Activated CD4-positive, alpha-beta T cell treated with anti-CD3 and anti-CD28 coated beads, Interleukin-2, amount 50 U/mL, for 16 hours (primary cell): ENCODE measurements at places on chromosomes 11 and 22.

DNA sequence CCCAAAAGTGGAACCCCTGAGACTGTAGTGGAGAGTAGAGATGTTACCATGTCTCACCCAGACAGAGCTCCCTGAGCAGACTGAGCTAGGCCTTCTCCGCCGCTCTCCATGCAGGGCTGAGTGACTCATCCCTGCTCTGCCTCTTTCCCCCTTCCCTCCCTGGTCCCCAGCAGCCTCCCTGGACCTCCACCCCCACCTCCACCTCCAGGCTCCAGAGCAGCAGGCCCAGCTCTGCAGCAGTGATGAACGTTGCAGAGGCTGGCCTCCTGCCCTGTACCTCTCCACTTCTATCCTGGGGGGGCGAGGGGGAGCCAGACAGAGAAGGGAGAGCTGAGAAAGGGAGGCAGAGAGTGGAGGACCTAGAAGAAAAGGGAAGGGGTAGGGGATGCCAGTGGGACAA, 19.3 kb upstream of the ARAP1 start:
- no peak for DNase-seq

DNA sequence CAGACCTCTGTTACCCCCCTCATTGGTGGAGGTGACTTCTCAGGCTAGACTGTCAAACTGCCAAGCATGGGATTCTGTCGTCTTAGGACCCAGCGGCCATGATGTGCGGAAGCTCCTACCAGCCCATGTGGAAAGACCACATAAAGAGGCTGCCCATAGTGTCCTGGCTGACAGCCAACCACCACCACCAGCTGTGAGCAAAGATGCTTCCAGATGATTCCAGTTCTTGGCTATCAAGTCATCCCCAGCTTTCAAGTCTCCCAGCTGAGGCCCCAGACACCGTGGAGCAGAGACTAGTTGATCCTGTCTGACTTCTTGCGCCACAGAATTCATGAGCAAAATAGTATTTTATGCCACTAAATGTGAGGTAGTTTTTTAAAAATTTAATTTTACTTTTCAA, 32.9 kb downstream of the SCUBE1 start:
- no peak for DNase-seq

DNA sequence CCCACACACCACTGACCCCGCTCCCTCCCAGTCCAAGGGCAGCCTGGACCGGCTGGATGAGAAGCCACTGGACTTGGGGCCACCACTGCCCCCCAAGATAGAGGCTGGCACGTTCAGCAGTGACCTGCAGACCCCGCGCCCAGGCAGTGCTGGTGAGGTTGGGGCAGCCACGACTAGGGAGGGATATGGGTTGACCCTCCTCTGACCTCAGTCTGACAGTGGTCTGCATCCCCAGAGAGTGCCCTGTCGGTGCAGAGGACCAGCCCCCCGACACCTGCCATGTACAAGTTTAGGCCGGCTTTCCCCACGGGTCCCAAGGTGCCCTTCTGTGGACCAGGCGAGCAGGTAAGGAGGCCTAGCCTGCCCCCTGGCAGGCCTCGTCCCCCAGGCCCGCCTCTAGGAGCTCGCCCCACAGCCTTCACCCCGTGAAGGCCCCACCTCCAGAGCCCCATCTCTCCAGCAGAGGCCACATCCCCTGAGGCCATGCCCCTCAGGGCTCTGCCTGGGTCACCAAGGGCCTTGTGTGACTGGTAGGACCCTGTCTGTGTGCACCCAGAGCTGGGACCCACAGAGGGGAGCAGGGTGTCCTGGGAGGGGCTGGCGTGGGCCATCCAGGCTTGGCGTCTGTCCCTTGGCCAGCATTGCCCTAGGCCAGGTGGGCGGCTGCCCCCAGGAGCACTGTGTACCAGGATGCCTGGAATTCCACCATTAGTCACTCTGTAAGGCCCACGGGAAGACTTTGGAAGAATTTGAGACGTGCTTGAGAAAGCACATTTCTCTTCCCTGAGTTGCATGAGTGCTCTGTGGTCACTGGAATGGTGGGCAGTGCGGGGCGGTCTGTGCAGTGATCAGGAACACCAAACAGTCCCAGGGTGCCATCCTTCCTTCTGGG, 9.4 kb downstream of the CCDC188 start:
- DNase-seq: no peak

DNA sequence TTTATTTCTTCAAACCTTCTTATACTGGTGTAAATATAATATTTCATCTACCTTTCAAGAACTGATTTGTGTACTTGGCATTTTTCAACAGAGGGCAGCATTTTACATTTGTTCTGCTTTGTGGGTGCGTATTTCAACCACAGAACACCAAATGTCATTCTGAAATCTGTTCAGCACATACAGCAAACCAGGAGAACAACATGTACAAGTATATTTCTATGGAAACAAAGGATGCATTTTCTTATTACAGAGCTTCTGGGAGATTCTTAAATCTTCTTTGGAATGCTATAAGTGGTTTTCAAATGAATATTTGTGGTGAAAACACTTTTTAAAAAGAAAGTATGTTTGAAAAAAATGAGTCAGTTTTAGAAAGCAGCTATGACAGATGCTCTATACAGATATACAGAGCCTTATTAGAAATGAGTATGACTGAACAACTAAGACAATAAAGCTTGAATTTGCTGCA, 946.0 kb downstream of the FAM181B start:
- DNase-seq: peak; percentile 70

- no peak for DNase-seq
These were observed 50.2 kb downstream of the DHCR7 start for GRCh38 chr11:71397961-71398360.

GRCh38 chr11:123110397-123110796, 48.5 kb upstream of the HSPA8 start:
- no peak for DNase-seq

DNA sequence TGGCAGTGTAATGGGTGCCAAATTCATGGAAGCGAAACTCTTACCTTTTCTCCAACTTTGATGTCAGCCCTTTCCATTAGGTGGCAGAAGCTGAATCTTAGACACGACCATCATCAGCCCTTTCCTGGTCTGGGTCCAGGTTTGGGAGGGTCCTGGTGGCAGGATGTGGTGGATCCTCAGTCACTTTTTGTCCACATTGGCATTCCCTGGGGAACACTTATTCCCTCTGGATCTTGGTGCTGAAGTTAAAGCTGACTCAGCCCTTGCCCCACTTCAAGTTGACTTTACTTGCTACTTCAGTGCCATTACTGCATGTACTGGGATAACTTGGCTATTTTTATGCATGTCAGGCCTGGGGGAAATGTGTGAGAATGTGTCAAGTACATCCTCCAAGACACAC, 16.6 kb upstream of the NTM start:
- no peak for DNase-seq

GRCh38 chr11:70736937-70737640, 338.8 kb downstream of the CTTN start:
- DNase-seq: no peak

DNA sequence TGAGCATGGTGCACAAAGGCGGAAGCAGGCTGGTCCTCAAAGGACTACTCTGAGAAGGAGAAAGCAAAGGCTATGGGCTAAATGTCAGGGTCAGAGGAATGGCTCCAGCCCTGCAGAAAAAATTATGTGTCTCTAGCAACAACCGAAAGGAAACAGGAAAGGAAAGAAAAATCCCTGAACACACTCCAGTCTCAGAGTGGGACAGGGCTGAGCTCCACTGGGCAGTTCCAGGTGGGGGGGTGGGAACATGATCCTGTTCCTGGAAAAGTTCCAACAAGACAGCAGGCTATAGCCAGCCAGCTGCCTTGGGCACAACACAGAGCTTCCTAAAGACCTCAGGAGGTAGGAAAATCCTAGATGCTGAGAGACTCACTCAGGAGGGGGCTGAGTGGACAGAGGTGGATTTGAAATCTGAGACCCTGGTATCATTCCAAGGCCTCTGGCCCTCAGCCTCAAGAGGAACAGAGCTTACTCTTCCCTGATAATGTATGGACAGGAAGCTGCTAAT, 1088.2 kb downstream of the TBC1D22A start:
- DNase-seq: no peak

- no peak for DNase-seq
These were observed 297.9 kb upstream of the C11orf87 start for GRCh38 chr11:109123816-109124787.

GRCh38 chr11:5281596-5281995, 11.9 kb upstream of the HBE1 start:
- no peak for DNase-seq

DNA sequence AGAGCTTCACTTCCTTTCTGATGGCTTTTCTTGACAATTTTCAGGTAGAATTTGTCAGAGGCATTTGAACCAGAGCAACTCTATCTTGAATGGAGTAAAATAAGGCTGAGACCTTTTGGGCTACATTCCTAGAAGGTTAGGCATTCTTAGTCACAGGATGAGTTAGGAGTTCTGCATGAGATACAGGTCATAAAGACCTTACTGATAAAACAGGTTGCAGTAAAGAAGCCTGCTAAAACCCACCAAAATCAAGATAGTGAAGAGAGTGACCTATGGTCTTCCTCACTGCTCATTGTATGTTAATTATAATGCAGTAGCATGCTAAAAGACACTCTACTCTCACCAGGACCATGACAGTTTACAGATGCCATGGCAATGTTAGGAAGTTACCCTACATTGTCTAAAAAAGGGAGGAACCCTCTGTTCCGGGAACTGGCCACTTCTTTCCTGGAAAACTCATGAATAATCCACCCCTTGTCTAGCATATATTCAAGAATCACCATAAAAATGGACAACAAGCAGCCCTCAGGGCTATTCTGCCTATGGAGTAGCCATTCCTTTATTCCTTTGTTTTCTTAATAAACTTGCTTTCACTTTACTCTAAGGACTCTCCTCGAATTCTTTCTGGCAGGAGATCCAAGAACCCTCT, 1519.7 kb upstream of the TENM4 start:
- no peak for DNase-seq

GRCh38 chr22:36746375-36746970, 29.4 kb downstream of the IFT27 start:
- no peak for DNase-seq

GRCh38 chr11:34260072-34260575, 97.7 kb downstream of the ABTB2 start:
- DNase-seq: no peak

- no peak for DNase-seq
These were observed 23.9 kb upstream of the TSPAN18 start for GRCh38 chr11:44702889-44703288.

GRCh38 chr11:22666688-22667439, 453 bp downstream of the GAS2 start:
- peak; percentile 3 for DNase-seq

GRCh38 chr11:83475760-83476159, 189.6 kb upstream of the CCDC90B start:
- DNase-seq: no peak

- no peak for DNase-seq
These were observed 86.5 kb upstream of the SLC25A18 start for GRCh38 chr22:17476838-17477237.

DNA sequence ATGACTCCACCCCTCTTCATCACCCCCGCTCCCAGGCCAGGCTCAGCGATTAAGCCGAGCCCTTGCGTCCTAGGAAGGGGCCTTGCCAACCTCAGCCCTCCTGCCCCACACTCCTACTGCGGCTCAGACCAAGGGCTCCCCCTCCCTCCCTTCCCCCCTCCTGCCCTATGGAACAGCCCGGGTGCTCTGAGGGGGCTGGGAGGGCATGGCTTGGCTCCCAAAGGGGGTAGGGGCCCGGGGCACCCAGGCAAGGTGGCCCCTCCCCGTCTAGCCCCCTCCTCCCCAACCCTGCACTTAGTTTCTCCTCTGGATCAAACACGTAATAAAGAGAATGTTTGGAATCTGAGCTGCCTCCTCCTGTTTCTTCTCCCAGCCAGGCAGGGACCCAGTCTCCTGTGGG, 6.3 kb downstream of the RCOR2 start:
- no peak for DNase-seq

DNA sequence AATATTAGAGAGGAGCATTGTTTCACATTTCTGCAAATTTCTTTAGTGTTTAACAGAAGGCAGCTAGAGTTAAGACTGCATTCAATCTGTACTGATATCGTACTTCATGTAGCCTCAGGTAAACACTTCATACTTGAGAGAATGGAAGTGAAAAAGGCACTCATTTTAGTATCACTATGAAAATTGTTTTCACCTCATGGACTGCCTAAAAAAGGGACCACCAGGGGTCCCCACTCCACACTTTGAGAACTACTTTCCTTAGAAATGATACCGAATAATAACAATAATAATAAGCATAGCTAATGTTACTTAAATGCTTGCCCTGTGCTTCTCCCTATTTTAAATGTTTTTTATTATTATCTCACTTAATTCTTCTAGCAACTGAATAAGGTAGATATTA, 95.1 kb downstream of the BLID start:
- DNase-seq: no peak

GRCh38 chr11:69541001-69541285, 59.5 kb downstream of the LINC01488 start:
- DNase-seq: no peak

DNA sequence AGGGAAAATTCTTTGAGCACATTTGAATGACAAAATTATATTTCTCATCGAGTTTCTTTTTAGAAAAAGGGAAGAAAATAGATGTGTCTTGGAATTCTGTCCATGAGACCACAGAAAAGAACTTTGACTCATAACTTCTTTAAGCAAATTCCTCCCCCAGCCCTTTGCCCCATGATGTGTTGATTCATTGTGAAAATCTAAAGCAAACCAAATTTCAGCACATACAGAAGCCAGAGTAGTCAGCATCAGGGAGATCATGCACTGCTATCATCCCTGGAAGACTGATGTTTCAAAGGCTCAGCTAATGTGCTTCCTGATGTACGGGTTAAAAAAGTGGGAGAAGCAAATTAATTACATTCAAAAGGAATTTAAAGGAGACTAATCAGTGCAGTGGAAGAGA, 159.7 kb downstream of the FAT3 start:
- no peak for DNase-seq

DNA sequence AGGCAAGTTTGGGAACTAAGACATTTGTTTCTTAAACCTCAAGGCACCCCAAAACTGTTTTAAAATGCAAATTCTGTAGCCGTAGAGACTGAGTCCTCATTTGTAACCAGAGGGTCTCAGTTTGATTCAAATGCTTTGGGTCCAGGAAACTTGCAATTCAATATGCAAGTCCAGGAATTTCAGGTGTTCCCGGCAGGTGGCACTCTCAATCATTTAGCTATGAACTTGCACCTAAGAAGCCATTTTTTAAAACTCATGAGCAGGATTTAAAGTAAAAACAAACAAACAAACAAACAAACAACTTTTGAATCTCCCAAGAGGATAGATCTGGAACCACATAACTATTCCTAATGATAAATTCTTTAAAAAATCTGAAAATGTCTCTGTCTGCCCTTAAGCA, 8.7 kb upstream of the ABTB2 start:
- DNase-seq: no peak

GRCh38 chr11:115168229-115168671, 336.0 kb downstream of the CADM1 start:
- DNase-seq: no peak

- DNase-seq: no peak
These were observed 43.6 kb downstream of the ARHGAP8 start for GRCh38 chr22:44795701-44796630.

GRCh38 chr22:20484948-20485683, 10.5 kb downstream of the KLHL22 start:
- no peak for DNase-seq

DNA sequence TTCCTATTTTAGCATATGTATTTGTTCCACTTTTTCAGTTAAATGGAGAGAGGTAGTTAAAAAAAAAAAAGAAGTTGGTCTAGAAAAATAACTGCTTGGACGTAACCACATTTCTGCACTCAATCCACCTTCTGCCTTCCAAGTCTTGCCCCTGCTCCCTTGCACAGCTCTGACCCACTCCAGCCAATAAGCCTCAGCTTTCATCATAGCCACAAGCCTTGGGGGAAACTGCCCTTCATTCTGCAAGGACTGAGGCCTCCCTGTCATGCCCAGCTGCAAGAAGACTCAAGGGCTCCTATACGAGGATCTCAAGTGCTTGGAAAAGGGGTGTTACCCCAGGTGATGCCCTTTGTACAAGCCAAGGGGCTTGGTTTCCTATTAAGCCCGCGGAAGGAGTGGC, 36.0 kb upstream of the OAF start:
- no peak for DNase-seq
